ENCODE measurements at places on chromosomes 5 and 9.

DNA sequence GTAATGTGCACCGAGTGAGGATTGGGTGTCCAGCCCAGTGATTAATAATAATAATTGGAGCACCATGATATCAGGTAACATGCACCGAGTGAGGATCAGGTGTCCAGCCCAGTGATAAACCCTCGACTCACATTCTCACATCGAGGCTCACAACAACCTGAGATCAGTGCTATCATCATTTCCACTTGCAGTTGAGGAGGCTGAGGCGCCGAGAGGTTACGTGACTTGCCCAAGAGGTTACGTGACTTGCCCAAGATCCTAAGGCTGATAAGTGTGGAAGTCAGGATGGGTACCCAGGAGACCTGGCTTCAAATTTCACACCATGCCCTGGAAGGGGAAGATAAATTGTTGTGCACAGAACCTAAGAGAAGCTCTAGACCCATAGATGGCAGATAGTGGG, 189.4 kb downstream of the MED10 start:
- DNase-seq, result no peak
- H3K4me3 ChIP-seq, result no peak overlapping the region
- H3K36me3 ChIP-seq, result no peaks in the 10 kb centered on the region
- H3K27me3 ChIP-seq, result no peaks in the 10 kb centered on the region

DNA sequence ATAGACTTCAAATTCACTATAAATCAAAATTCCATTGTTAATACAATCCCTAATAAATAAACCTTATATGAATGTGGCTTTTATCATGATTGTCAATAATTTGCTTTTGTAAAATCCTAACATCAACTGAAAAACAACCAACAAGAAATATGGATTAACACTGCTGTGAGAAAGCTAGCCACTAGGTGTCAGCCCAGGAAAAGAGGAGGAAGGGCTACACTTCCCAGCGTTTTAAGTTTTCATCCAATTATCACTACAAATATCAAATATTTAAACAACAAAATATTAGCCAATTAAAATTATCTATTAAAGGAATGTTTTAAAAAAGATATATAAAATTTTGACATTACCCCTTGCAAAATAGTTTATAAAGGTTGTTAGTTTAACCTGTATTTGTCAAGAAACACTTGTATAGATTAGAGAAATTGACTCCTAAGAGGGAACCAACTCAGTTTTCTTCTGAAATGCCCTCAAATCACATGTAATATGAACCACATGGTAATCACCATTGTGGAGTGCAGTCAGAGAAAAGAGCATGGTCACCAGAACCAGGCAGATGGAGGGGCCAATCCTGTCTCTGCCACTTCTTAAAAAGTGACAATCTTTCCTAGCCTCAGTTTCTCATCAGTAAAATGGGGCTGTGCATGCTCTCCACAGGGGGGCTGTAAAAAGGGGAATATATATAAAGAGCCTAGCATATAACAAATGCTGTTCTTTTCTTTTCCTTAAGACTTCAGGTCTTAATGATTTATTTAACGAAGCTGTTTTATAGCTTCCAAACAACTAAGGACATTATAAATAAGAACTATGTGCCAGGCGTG, 188.2 kb downstream of the CRB2 start:
- H3K27me3 ChIP-seq, result no peaks in the 10 kb centered on the region
- DNase-seq, result no peak
- H3K4me3 ChIP-seq, result no peak overlapping the region
- H3K4me1 ChIP-seq, result no peaks in the 10 kb centered on the region
- no peak overlapping the region for H3K27ac ChIP-seq
- H3K36me3 ChIP-seq, result no peaks in the 10 kb centered on the region

DNA sequence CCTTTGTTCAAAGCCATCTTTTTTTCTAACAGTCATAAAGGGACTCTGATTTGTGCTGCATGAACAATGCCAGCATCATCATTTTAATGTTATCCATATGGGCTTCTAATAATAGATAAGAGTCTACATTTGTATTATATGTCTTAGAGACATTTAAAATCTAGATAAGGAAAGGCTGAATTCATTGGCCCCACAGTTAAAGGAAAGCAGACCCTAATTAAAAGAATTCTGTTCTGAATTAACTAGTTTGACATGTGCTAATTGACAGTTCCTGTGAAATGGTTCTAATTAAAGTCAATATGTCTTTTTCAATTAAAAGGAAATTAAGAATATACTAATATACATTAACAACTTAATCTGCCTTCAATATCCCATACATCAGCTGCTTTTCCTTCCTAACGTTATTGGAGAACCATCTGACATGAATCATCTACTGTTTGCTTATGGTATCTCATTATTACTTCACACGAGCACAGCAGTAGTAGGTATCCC, 104.7 kb downstream of the NR2F1-AS1 start:
- H3K4me3 ChIP-seq, result no peak overlapping the region
- H3K4me1 ChIP-seq, result no peaks in the 10 kb centered on the region
- no peaks in the 10 kb centered on the region for H3K36me3 ChIP-seq
- no peak overlapping the region for H3K27ac ChIP-seq
- no peak for DNase-seq

- no peak overlapping the region for H3K4me3 ChIP-seq
- H3K27me3 ChIP-seq, result no peaks in the 10 kb centered on the region
- H3K4me1 ChIP-seq, result peaks cover 77% of the 10 kb centered on the region
Measured at GRCh38 chr9:113515862-113516261, 52.3 kb downstream of the RGS3 start.

GRCh38 chr5:168961681-168962080, 339.3 kb downstream of the SLIT3 start:
- no peak overlapping the region for H3K4me3 ChIP-seq
- H3K4me1 ChIP-seq, result no peaks in the 10 kb centered on the region
- H3K27me3 ChIP-seq, result no peaks in the 10 kb centered on the region

DNA sequence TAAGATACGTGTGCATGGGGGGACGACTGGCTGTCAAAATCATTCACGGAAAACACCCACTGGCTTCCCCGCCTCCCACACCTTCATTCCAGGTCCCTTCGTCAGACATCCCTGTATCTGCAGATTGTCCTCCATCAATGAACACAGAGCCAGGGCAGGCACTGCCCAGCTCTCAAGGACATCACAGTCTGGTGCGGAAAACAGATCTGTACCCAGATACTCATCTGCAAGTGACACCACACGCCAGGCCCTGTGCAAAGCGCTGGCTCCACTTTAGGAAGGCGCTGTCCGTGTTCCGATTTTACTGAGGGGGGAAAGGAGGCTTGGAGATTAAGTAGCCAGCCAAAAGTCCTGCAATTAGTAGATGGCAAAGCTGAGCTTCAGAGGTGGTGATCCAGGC, 72.3 kb downstream of the OLFM1 start:
- no peak overlapping the region for H3K4me3 ChIP-seq
- no peak for DNase-seq
- no peaks in the 10 kb centered on the region for H3K27me3 ChIP-seq
- H3K36me3 ChIP-seq, result no peaks in the 10 kb centered on the region
- no peak overlapping the region for H3K27ac ChIP-seq

DNA sequence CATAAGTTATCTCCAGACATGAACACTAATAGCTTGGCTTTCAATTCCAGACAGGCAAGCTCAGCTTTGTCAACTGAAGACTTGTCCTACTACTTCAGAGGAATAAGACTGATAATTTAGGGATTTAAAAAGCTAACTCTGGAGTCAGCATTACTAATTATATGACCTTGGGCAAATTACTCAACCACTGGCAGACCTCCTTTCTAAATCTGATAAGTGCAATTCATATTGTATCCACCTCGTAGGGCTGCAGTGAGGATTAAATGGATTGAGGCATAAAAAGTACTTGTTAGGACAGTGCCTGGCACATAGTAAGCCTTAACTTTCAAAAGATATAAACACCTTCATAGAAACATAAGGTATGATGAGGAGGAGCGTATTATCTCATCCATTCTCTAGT, 104.4 kb downstream of the KLHL3 start:
- H3K27ac ChIP-seq, result no peak overlapping the region
- no peaks in the 10 kb centered on the region for H3K27me3 ChIP-seq
- H3K4me3 ChIP-seq, result no peak overlapping the region
- no peaks in the 10 kb centered on the region for H3K4me1 ChIP-seq
- DNase-seq, result no peak
- no peaks in the 10 kb centered on the region for H3K36me3 ChIP-seq

GRCh38 chr5:2544003-2544402, 207.5 kb downstream of the IRX2 start:
- H3K4me3 ChIP-seq, result no peak overlapping the region
- H3K27ac ChIP-seq, result no peak overlapping the region
- H3K4me1 ChIP-seq, result no peaks in the 10 kb centered on the region
- no peak for DNase-seq
- H3K27me3 ChIP-seq, result no peaks in the 10 kb centered on the region
- H3K36me3 ChIP-seq, result no peaks in the 10 kb centered on the region

DNA sequence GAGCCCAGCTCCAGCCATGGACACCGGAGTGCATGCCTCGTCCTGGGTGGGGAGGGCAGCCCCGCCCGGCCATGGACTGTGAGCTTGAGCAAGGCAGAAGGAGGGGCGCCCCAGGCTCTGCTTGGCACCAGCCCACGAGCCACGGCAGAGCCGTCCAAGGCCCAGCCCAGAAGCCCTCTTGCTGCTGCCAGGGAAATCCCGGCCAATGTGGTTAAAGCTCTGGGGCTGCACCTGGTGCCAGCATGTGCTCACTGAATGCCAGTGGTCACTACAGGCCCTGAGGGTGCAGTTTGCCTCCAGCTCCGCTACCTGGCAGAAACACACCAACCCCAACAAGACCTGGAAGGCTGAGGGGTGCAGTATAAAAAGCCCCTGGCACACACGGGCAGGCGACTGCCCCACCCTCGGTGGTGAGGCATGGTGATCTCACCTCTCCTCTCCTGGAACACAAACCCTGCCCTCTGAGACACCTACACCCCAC, 11.8 kb downstream of the BRD3 start:
- H3K4me3 ChIP-seq, result no peak overlapping the region
- no peak overlapping the region for H3K27ac ChIP-seq
- DNase-seq, result no peak
- H3K4me1 ChIP-seq, result peaks cover 12% of the 10 kb centered on the region
- H3K27me3 ChIP-seq, result no peaks in the 10 kb centered on the region

- H3K4me3 ChIP-seq, result no peak overlapping the region
- H3K27me3 ChIP-seq, result no peaks in the 10 kb centered on the region
- DNase-seq, result no peak
- H3K4me1 ChIP-seq, result no peaks in the 10 kb centered on the region
Measured at GRCh38 chr9:125494653-125494915, 212.4 kb downstream of the MAPKAP1 start.

DNA sequence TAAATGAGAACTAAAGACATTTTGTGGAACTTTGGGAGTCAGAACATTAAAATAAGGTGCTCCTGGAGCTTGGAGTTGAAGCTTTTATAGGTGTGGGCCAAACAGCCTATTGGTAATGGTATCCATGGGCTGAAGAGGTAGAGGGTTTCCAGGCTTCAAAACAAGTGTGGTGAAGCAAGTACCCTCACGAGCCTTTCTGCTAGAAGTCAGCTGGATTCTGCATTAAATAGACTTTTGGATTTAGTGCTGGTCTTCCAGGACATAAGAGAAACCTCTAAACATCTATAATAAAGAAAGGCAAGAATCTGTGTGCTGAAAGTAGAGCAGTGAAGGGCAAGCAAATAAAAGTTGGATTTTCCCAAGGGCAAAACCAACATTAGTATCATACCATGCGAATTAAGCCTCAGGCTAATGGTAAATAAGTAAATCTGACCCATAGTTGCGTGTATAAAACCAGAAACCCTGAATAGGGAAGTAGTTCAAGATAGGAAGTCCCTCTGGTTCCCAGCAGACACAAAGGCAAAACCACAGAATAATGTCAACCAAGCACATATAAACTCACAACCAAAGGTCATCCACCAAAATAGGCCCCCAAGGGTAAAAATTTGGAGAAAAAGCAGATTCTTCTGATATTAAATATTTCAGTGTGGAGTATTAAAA, 306.3 kb downstream of the TLE4 start:
- H3K4me1 ChIP-seq, result peaks cover 10% of the 10 kb centered on the region
- H3K36me3 ChIP-seq, result no peaks in the 10 kb centered on the region
- no peak for DNase-seq
- no peaks in the 10 kb centered on the region for H3K27me3 ChIP-seq
- no peak overlapping the region for H3K4me3 ChIP-seq
- H3K27ac ChIP-seq, result no peak overlapping the region

DNA sequence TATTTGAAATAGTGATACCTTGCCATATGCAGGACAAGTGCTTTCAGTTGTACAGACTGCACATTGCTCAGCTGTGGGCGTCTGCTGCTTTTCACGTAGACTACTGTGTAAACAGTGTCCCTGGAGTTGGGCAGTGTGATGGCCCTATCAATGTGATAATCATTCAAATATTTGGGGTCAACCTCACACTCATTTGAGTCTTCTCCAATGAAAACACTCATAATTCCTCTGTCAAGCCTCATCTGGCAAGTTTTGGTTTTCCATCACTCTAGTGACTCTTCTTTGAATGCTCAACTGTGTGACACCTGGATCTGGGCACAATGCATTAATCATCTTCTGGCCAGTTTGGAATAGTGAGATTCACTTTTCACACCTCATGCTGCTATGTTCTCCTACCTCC, 64.4 kb downstream of the UGCG start:
- no peak for DNase-seq
- no peaks in the 10 kb centered on the region for H3K27me3 ChIP-seq
- H3K27ac ChIP-seq, result no peak overlapping the region
- H3K36me3 ChIP-seq, result no peaks in the 10 kb centered on the region
- no peak overlapping the region for H3K4me3 ChIP-seq

DNA sequence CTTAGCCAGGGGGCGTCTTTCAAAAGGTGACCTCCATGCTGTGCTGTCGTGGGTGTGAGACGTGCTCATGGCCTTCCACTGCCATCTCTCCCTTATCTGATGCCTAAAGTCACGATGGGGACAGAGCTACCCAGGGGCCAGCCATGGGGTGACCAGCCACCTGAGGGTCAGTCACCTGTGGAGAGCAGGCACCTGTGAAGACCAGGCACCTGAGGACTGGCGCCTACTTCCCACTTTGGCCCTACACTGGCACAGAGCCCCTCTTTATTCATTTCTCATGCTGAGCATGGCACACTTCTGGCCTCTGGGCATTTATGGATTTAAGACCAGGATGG, 6.4 kb upstream of the EXOC3 start:
- H3K36me3 ChIP-seq, result no peaks in the 10 kb centered on the region
- no peak overlapping the region for H3K27ac ChIP-seq
- no peak for DNase-seq
- no peak overlapping the region for H3K4me3 ChIP-seq
- no peaks in the 10 kb centered on the region for H3K4me1 ChIP-seq

DNA sequence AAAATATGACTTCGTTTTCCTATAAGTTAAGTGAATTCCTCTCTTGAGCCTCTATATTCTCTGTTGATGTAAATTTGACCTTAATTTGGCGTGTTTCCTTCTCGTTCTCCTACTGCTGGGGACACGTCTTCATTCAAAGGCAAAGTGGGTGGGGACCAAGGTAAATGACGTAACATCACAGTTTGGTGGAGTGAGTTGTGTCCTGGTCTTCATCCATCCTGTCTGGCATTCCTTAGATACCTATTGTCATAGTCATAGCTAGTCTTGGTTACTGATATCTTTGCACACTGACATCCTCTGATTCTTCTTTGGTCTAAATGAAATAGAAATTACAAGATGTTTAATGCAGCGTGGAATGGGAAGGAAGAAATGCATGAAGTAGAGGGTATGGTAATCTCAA, 108.5 kb downstream of the NNT start:
- H3K27ac ChIP-seq, result no peak overlapping the region
- H3K4me3 ChIP-seq, result no peak overlapping the region
- DNase-seq, result no peak

All from effector memory CD4-positive, alpha-beta T cell (primary cell).